Skeletal muscle tissue (tissue), 5 donors: ENCODE measurements at places on chromosomes 2 and 18. TPM values are rescaled to one million over a fixed set of nuclear protein-coding genes. Genes with fewer than 3 reads are reported as not detected.

The CCL20 gene
- not detected for total RNA-seq

The ARHGAP28 gene
- total RNA-seq = 29.7 TPM

The TMEM18 gene
- 20.9 TPM for total RNA-seq

The LINC00305 gene
- total RNA-seq = not detected

The WNT6 gene
- not detected for total RNA-seq

The ALK gene
- 0.52 TPM for total RNA-seq

The LIMS2 gene
- 5.7 TPM for total RNA-seq

The MAIP1 gene
- 15.1 TPM for total RNA-seq

The DSC3 gene
- under 0.01 TPM for total RNA-seq

The SPEG gene
- 95.5 TPM for total RNA-seq
